Activated CD4-positive, alpha-beta T cell treated with anti-CD3 and anti-CD28 coated beads, Interleukin-2, amount 50 U/mL, for 1 hour (primary cell): ENCODE measurements at places on chromosomes 4 and X.

- no peak for DNase-seq
These were observed 744.5 kb upstream of the FAM241A start for GRCh38 chr4:111400741-111401140.

DNA sequence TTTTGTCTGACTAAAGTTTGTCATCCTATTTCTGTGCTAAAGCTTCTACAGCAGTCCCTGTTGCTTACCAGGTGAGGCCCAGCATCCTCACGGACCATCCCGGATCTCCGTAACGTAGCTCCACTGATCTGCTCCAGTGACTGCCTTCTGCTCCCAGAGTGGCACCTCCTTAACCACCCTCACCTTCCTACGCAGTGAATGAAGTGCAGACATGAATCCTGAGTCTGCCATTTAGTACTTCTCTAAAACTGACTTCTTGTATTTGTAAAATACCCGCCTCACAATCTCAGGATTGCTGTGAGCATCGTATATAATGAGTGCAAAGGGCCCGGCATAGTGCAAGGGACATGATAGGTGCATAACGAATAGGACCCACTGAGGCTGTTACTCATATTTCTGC is 27.7 kb upstream of the ACSL1 start:
- no peak for DNase-seq

- no peak for DNase-seq
These were observed 79.1 kb upstream of the TFDP3 start for GRCh38 chrX:133297284-133297683.

DNA sequence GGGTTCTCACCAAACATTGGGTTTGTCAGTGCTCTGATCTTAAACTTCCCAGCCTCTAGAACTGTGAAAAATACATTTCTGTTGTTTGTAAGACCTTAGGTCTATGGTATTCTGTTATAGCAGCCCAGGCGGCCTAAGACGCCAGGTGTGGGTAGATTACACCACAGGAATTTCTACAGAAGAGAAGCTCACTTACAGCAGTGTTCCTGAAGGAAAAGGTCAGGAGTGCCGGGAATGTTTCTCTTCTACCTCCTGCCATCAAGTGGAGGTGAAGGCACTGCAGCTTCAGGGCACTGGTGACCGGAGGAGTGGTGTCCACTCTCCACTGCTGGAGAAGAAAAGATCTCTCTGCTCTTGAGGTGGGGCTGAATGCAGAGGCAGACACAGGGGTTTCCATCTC is 45.7 kb downstream of the FHDC1 start:
- DNase-seq, result no peak

DNA sequence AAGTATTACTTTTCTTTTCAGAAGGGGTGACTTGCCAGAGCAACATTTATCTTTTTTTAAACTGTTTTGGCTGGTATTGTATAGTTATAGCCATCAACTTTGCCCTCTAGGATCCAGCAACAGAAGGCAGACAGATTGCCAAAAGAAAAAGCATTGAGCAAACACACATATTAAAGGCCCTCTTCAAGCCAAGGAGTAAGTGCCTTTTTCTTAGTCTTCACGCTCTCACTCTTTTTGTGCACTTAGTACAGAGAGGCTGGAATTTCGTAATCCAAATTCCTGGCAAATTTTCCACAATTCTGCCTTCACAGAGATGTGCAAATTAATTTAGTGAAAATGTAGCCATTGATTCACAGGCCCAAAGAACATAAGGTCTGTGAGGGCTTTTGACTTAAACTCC is 253.1 kb upstream of the EDA2R start:
- DNase-seq, result no peak

DNA sequence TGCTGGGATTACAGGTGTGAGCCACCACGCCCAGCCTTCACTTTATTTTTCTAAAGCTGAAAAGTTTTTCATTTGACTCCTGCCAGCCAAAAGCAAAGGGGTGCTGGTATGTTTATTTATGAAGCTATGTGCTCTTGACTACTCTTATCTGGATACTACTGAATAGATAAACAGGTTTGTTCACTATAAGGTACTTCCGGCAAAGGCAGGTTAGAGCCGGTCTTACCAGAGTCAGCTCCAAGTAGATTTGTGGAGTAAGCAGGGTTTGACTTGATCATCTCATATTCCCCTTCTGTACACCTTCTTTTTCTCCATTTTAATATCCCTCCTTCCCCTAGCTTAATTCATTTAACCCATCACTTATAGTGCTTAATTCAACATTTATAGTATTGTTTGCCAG is 175.4 kb upstream of the MBNL3 start:
- DNase-seq, result no peak

DNA sequence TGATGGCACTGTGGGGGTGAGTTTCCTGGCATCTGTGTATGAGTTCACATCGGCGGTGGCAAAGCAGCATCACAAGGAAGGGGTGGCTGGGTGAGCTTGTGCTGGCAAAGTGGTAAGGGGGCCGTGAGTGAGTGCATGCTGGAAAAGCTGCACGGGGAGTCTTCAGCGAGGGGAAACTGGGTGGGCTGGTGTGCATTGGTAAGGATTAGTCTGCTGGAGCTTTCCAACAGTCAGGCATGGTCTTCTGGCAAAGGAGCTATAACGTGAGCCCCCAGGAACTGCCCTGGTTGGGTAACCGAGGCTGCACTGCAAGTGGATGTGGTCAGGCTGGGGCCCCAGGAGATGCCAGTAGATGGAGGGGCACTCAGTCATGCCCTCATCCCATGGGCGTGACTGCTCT is 30.7 kb downstream of the ADAM29 start:
- DNase-seq, result no peak
